Stimulated activated CD4-positive, alpha-beta T cell treated with anti-CD3 and anti-CD28 coated beads, Interleukin-15, amount 100 ng/mL, for 1 hour (primary cell): ENCODE measurements at places on chromosomes 3 and 15.

GRCh38 chr3:155154255-155154654, 74.1 kb downstream of the MME start:
- no peak for DNase-seq

DNA sequence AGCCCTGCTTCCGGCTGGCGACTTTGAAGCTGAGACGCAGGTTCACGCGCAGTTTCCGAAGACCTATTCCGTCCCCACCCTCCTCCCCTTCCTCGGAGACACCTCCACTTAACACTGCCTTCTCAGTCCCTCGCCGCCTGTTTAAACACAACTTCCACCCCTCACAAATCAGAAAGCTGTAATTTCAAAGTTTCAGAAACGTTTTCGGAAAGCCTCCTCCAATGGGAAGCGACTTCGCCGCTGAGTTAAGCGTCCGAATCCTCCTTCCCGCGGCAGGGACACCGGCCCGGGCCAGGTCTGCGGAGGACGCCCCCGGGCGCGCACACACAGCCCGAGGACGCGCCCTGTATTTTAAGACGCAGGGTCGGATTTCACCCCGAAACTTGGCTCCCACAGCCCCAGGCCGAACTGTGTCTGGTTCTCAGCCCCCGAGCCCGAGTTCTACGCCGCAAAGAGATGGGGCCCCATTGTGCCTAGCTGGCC, 559 bp upstream of the LRRN1 start:
- no peak for DNase-seq

DNA sequence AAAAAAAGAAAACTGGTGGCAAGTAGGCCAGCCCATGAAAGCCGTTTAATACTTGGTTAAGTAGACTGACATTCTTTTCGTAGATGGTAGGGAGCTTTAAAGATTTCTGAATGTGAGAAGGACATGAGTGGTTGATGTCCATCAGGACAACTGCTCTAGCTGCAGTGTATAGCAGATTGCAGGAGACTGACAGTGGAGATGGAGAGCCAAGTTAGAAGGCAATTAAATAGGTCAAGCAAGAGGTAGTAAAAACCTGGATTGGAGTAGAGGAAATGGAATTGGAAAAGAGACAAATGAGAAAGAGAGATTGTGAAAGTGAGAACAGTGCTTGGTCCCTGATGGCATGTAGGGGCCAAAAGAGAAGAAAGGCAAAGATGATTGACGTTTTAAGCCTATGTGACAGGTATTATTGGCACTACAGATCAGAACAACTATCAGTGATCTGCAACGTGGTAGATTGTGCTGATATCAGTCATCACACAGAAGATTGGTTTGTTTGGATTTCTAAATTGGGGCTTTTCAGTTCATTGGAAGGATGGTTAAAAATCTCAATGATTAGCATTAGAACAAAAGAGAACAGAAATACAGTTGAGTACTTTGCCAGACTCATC, 74.0 kb downstream of the CNTN4 start:
- DNase-seq: no peak

GRCh38 chr15:92808598-92809063, 91.5 kb upstream of the CHD2 start:
- DNase-seq: no peak

DNA sequence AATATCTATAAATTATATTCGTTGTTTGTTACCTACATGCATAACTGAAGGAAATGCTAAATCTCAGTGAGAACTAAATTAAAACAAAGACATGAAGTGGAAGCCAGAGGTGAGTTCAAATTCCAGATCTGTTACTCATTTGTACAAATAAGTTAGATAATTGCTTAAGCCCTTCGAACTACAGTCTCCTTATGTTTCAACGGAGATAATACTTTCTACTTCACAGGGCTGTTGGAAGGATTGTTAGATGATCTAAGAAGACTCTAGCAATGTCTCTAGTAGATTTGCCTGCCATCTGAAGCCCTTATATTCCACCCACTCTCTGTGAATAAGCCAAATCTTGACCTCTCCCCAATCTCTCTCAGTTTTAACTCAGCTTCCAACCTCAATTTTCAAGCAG, 125.8 kb downstream of the P2RY1 start:
- DNase-seq: no peak

GRCh38 chr3:53555068-53555588, 60.7 kb downstream of the CACNA1D start:
- DNase-seq: no peak

DNA sequence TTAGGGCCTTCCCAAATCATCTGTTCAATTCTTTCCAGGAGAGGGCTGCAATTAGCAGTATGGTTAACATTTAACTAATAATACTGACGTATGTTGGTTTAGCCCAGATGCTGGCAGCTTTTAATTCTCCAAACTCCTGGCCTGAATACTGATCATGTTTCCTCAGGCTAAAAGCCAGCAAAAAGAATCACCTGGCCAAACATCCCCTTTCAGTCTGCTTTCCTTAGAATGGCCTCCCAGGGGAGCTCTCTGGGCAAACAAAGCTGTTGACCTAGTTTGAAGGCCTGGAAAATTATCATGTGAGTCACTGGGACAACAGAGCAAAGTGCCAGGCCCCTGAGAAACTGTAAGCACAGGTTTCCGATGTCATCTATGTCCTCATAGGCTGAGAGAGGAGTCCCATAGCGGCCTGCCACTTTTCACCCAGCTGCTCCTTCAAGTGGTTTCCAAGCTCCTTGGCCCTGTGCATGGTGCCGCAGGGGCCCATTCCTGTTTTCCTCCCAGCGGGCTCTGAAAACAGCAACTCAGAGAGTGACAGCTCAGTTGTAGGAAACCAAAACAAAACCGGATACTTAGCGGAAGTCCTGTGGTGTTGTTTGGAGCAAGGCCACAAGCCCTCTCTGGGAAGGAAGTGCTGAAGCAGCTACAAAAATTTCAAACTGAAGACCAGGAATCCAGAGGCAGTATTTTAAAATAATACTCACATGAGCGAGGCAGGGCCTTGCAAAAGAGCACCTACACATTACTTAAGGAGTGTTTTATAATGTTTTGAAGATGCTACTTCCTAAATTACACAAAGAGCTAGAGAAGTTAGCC, 36.5 kb upstream of the RAB11A start:
- peak; percentile 19 for DNase-seq

DNA sequence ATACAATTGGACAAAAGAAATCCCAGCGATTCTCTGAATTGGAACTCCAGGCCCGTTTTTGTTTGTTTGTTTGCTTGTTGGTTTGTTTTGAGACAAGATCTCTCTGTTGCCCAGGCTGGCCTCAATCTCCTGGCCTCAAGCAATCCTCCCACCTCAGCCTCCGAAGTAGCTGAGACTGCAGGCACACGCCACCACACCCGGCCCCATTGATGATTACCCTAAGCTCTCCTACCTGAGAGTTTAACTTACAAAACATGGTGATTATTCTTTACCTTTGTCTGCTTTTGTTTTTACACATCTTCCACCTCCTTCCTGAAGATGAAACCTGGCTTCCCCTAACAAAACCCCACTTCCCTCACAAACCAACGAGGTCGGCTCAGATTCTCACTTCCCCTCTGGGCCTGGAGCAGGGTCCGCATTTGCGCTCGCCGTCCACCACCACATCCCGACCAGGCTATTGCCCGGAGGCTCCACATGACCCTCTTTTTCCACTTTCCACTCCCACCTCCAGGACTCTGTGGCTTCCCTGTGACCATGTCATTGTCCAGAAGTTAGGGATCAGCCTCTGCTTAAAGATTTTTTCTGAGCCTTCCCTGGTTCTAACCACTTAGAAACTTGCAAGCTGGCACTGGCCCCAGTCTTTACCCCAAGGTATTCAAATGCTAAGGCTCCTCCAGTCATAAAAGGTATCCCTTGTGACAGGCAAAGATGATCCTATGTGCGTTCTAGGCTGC, 14.8 kb downstream of the KLHL6 start:
- DNase-seq: no peak

DNA sequence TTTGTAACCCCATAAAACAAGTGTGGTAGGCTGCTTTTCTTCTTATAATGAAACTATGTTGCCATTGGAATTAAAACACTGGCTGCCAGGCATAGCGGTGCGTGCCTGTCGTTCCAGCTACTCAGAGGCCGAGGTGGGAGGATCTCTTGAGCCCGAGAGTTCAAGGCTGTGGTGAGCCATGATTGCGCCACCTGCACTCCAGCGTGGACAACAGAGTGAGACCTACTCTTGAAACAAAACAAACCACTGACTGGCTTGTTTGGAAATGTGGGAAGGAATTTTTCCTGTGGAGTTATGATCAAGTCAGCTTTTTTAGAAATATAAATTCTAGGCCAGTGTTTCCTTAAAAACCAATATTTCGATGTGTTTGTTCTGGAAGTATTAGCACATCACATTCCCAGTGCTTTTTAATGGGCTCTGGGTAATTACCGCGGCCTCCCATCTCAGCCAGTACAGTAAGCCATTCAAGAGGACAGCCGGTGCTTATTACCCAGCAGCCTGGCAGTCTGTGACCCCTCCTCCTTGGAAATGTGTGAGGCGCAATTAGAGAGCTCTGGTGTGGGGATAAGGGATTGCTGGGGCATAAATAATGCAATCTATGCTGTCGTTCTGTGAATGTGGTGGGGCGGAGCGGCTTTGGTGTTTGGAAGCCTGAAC, 58.3 kb upstream of the TRAK1 start:
- DNase-seq: no peak

DNA sequence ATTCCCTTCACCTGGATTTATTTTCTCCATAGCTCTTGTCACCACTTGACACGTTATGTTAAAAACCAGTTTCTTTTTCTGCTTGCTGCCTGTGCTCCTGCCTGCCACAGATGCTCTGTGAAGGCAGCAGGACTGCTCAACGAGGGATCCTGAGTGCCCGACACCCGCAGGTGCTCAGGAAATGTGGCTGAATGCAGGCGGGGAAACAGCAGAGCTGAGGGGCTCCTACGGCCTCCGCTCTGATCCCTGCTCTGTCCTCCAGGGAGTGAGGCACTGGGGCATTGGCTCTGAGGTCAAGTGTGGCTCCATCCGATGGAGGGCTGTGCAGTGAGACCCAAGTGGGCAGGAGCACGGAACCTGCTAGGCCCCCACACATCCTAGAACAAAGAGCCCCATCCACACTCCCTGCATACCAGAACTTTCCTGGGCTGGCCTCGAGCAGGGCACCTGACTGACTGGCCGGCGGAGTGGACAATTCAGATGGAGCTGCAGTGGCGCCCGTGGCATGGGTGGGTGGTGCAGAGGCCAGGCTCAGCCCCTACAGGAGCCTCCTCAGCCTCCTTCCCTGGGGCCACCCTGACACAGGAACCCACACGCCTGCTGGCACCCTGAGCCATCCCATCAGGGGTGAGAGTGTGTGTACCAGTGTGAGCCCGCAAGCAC, 27.9 kb downstream of the IQSEC1 start:
- no peak for DNase-seq

DNA sequence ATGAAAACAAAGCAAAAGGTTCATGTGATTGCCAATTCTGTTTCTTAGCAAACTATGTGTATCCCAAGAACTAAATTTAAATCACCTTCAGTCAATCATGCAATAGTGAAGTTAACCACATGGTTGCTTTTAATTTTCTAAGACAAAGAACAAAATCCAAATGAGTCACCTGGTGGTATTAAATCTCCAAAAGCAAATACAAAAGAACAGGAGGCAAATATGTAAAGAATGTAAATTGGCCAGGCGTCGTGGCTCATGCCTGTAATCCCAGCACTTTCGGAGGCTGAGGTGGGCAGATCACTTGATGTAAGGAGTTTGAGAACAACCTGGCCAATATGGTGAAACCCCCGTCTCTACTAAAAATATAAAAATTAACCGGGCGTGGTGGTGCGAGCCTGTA, 54.2 kb upstream of the PIK3R4 start:
- DNase-seq: no peak

GRCh38 chr15:74540161-74540760, 759 bp upstream of the ARID3B start:
- DNase-seq: no peak

GRCh38 chr3:194272221-194272620, 78.9 kb downstream of the CPN2 start:
- DNase-seq: no peak

DNA sequence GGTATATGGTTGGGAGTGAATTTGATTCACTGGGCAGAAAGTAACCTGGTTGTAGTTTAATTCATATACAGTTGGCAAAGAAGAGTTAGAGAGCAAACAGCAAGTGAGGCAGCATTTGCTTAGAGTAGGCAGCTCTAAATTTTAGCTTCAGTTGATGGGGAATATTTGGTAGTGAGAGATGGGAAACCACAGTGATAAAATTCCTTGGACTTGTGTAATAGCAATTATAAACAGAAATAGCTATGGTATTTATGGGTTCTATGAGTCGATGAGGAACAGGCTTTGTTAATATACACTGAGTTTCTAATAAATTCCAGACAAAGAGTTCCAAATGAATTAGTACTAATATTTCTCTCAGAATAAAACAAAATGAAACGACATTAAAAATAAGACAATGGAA, 894.0 kb downstream of the ROBO2 start:
- DNase-seq: no peak

GRCh38 chr3:30017901-30018300, 588.5 kb upstream of the TGFBR2 start:
- no peak for DNase-seq

DNA sequence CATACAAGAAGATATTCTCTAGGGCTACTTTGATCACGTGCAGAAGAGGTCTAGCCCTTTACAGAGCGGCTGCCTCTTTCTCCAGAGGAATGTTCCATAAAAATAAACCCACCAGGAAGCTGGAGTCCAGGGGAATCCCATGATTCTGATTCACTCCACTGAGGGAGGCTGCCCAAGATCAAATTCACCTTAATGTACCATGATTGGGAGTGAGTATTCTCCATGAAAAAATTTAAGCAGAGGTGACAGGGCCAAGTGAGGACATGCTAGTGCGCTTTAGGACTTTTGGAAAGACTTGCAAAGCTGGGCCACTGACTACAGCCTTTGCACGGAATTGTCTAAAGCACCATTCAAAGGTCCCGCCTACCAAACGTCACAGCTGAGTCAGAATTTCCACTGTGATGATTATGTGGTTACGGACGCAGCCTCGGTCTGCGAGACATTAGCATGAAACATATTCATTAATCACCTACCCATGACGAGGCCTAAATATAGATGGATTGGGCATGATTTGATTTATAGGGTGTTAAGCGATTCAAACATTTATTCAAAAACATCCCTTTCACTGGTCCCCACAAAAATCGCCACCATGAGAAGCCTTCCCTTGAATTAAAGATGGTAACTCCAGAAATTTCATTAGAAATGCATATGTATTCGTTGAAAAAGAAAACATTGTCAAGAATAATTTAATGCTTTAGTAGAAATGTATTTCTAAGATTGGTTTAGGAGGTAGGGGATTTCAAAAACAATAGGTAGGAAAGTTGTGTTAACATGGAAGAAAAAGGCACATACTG, 152.6 kb downstream of the GREM1 start:
- no peak for DNase-seq

DNA sequence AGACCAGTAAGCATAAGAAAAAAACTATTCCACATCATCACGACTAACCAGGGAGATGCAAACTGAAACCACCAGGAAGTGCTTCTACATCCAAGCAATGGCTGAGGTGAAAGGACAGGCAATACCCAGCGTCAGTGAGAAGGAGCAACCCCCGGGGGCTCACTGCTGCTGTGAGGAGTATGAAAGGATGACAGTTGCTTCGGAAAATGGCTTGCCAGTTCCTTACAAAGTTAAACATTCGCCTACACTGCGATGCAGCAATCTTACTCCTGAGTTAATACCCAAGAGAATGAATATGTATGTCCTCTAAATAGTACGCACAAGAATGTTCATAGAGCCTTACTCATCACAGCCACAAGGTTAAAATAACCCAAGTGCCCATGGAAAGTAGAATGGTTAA, 13.3 kb upstream of the PLXNA1 start:
- no peak for DNase-seq
